Upper lobe of right lung (tissue), 1 donor: ENCODE measurements at places on chromosomes 7 and 10.

DNA sequence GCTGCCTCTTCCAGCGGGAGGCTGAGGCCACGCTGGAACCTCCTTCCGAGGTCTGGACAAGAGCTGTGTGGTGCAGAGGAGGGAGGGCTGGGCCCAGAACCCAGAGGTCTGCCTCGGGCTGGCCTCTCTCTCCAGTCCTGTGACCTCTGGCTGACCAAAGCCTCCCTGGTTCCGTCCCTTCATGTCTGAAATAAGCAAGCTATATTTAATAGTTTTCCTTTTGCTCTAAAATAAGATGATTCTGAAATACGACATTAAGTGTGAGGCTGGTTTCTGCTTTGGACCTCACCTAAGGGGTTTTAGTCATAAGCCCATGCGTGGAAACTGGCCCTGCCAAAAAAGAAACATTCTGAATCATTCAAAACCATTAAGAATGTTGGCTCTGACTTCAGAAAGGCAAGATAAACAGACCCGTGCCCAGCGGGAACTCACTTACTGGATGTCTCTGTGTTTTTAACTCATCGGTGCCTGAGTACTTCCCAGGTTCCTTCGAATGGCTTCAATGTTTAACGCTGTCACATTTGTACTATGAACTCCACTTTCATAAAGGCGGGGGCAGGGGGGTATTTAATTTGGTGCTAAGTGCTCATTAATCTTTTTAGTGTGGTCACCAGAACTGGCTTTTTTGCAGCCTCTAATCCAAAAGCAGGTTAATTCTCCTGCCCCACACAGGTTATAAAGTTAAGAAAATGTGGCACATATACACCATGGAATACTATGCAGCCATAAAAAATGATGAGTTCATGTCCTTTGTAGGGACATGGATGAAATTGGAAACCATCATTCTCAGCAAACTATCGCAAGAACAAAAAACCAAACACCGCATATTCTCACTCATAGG is 157.5 kb upstream of the KLF14 start:
- peak; percentile 72 for DNase-seq

- no peak for DNase-seq
Observed at GRCh38 chr7:8637322-8637721, 203.9 kb downstream of the NXPH1 start.

GRCh38 chr10:103202319-103202718 is 9.2 kb upstream of the NT5C2 start:
- DNase-seq = no peak

- DNase-seq = no peak
Observed at GRCh38 chr10:102832987-102833386, 4.2 kb downstream of the CYP17A1 start.

GRCh38 chr10:17883621-17884020 is 68.1 kb upstream of the SLC39A12 start:
- no peak for DNase-seq

- no peak for DNase-seq
Observed at GRCh38 chr10:106401967-106402366, 762.5 kb downstream of the SORCS1 start.

DNA sequence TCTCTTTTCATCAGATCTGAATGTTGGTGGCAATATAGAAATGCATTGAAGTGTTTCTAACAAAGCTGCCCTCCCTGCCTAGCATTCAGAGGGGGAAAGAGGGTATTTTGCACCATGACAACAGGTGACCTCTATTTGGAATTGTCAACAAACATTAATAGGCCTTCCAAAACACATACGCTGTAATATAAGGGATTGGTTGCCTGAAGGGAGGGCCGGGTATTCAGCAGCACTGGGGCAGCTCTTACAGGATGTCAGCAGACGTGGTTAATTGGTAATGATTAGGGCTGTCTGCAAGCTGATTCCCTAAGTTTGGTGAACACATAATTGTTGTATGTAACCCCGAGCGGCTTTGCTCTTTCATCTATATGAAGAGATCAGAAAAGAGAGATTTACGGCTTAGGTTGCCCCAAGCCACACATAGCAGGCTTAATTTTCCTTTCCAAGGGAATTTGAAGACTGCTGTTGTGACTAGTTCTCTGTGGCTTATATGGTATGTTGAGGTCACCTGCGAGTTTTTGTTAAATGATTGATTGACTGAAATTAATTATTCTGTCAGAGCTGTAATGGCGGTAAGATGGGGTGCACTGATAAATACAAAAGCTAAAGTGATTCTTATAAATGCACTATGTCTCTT is 759.3 kb downstream of the LRMDA start:
- no peak for DNase-seq

DNA sequence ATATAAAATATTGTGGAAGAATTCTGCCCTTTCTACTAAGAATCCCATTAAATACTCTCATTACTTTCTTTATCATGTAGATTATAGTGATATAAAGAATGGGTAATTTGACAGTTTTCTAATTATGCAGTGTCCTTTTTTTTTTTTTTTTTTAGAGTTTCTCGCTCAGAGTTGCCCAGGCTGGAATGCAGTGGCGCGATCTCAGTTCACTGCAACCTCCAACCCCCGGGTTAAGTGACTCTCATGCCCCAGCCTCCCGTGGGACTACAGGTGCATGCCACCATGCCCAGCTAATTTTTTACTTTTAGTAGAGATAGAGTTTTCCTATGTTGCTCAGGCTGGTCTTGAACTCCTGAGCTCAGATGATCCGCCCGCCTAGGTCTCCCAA is 1143.4 kb upstream of the SORCS1 start:
- DNase-seq = no peak

GRCh38 chr7:83429493-83429892 is 219.4 kb downstream of the SEMA3E start:
- no peak for DNase-seq

DNA sequence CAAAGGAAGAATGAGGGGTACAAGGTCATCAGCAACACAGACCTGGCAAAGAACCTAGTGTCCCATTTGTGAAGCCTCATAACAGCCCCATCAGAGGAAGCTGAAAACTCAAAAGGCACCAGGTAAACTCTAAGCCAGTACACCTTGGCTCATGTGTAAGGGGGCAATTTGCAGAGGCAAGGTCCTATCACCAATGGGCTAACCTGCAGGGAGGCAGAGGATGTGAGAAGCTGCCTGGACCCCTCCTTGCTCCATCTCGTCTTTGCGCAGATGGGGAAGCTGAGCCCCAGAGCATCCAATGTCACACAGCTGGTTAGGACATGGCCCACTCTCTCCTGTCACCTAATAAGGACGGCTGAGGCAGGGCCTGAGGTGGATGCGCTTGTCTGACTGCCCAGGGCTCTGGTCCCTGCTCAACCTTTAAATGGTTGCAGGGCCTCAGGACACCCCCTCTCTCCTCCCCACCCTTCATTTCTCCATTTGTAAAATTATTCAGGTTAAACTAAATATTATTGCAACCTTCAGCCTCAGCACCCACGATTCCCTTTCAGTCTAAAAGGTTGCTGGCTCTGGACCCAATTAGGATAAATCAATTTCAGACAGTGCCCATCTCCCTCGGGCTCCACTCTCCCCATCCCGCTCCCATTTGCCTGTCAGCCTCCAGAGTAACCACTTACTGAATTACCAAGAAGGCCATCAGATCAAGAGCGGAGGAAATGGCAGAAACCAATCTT is 135.3 kb downstream of the OAT start:
- DNase-seq = no peak

GRCh38 chr10:6353526-6353925 is 150.8 kb downstream of the PFKFB3 start:
- DNase-seq = no peak

- no peak for DNase-seq
Observed at GRCh38 chr10:72615970-72616369, 9.9 kb downstream of the MICU1 start.

GRCh38 chr10:97738616-97739015 is 1.7 kb downstream of the ZFYVE27 start:
- no peak for DNase-seq

- DNase-seq = no peak
Observed at GRCh38 chr10:114714281-114714741, 56.2 kb upstream of the ABLIM1 start.

DNA sequence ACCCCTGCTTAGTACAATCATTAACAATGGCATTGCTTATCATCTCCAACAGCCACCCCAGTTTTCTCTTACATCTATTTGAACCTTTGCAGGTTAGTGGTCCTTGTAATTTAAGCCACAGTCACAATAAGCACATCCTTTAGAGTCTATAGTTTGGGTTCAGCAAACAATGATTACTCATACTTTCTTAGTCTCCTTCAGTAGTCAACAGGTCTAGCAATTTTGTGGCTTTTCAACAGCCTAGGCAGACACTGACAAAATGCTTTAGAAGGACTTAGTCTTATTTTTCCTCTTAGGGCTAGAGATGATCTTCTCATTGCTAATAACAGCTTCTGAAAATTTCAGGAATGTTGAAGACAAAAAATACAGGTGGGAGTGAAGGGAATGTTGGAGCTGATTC is 32.3 kb upstream of the FAM204A start:
- no peak for DNase-seq

DNA sequence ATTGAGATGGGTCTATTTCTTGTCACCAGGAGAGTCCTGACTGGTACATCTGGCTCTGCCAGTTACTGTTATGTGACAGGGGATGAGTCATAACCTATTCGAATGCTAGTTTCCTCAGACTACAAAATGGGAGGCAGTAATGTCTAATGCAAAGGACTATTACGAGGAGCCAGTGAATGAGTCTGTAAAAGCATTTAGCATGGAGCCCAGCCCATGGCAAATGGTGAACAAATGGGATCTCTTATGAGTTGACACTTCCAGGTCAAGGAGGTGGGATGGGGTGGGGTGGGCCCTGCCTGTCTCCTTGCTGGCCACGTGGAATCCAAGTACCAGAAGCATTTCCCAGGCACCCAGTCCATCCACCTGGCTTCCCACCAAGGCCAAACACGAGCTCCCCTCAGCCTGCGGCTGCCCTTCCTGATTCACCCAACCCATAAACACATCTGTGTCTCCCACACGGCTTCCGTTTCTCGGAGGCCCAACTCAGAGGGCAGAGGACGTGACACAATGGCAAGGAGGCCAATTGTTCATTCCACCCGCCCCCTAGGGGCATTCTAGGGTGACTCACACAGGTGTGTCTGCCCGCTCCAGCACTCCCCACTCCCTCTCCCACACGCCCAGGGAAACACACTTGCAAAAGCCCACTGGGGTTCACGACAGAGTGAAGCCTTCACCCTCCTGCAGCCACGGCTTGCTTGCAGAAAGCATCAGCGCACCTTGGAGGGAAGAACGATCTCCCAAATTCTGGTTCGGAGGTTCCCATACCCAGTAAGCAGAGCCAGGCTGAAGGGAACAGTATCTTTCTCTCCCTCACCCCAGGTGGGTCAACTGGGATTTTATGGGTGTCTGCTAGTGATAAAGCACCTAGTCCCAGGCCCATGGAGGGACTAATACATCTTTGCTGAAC is 109.8 kb downstream of the SH3PXD2A start:
- no peak for DNase-seq

- DNase-seq = no peak
Observed at GRCh38 chr10:50333872-50334271, 82.6 kb upstream of the ASAH2 start.

DNA sequence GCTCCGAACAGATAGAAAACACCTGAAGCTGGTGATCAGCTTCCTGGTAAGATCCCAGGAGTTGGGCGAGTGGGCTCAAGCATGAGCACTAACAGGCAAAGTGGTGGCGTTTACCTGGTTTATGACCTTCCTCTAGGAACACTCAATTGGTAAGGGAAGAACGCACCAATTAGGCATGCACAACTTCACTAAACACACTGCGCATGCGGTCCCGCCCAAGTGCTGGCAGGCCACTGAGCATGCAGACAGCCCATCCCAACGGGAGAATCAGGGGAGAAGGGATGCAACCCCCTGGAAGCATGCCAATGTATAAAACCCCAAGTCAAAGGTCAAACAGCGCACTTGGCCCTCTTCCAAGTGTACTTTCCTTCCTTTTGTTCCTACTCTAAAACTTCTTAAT is 70.4 kb downstream of the LYZL2 start:
- DNase-seq = no peak
